ENCODE measurements at places on chromosomes 2 and 18.

- DNase-seq, result no peak
Observed at GRCh38 chr2:16332681-16333557, 332.7 kb downstream of the CYRIA start.

GRCh38 chr2:173077506-173078177, 2.0 kb downstream of the MAP3K20 start:
- DNase-seq, result no peak

DNA sequence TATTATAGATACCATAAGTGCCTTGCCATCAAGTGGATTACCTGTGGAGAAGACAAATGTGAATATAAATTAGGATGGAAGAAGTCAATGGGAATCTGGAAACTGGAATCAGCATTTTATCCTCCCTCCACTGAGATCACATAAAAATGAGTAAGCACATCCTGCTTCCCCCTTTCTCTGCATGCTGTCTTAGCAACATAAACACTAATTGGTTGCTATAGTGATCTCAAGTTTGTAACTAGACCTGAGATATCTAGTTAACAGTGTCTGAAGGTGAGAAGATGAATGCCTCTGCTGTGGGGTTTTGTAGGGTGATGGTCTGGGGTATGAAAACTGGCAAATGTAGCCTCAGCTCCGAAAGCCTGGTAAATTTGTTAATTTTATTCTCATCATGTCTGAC, 1357.5 kb upstream of the CELF4 start:
- DNase-seq, result no peak

DNA sequence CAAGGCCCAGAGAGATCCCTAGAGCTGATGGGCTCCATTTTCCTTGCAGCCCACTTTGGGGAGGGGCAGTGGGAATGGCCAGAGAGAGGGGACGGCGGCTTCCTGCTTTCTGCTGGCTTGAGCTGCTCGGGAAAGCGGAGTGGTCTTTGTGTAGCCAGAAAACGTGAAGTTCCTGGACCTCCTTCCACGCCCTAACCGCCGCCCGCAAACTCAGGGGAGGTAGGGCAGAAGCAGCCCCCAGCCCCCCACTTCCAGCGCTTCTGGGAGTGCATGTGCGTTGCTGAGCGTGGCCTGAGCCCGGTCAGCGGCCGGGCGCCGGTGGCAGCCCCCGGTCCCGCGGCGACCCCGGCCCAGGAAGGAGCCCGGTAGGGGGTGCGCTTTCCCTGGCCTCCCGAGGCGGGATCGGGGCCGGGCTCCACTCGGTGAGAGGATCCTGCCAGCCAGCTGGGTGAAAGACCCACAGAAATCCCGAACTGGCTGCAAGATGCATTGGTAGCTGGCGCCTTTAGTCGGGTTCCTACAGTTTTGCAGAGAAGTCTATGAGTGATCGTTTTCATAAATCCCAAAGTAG, 25.3 kb upstream of the BOD1L2 start:
- no peak for DNase-seq

GRCh38 chr2:236240228-236240990, 23.8 kb downstream of the ASB18 start:
- no peak for DNase-seq

- no peak for DNase-seq
Observed at GRCh38 chr2:125630377-125630776, 1025.6 kb upstream of the GYPC start.
